ENCODE measurements at places on chromosomes 2 and 18.
A peak's percentile ranks its signal among the peaks of the same experiment; 100 is the strongest.

GRCh38 chr2:64655018-64655664 is 1.4 kb upstream of the SERTAD2 start:
- no peak for DNase-seq

DNA sequence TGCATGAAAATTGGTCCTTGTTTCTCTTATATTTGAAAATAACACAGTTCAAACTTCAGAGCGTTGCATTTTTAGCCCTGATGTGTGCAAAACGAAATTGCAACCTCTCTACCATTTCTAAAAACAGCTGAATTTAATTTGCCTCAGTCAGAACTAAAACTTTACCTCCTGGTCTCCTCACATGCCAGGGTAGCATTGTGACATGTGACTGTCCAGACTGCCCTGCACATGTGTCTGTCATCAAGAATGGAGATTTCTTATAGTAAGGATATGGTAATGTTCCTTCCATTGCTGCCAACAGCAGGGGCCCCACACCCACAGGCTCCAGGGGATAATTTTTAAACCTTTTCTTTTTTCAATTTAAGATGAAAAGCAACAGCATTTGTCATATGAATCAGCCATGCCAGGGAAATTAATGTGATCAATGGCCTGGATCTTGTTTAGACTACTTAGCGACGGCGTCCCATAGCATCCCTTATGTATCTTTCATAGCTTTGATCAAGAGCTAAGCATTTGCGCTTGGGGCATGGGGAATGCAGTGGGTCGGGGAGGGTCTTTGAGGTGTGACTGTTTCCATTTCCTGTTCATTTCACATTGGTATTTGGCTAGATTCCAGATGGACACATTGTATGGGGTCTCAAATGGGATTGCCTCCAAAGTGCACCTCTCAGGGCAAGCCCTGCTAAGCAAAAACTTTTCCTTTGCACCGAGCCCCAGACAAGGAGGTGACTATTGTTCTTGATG is 92.4 kb upstream of the RASGRP3 start:
- DNase-seq: no peak

GRCh38 chr2:29239209-29239960 is 124.2 kb downstream of the CLIP4 start:
- no peak for DNase-seq

GRCh38 chr2:149061133-149061745 is 22.7 kb downstream of the LYPD6B start:
- DNase-seq: no peak

DNA sequence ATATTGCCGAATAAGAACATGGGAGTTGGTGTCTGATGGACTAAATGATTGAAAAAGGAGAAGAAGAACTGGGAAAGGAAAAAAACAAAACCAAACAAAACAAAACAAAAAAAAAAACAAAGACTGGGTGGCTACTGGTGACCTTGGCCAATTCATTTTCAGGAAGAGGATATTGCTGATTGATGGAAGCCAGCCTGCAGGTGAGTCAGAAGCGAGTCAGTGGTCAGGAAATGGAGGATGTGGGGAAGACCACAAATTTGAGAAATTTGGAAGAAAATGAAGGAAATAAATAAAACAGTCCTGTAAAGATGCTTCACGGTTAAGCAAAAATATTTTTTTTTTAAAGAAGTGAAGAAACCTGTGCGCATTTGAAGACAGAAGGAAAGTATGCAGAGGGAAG is 296.9 kb downstream of the ZNF521 start:
- DNase-seq: peak; percentile 14

DNA sequence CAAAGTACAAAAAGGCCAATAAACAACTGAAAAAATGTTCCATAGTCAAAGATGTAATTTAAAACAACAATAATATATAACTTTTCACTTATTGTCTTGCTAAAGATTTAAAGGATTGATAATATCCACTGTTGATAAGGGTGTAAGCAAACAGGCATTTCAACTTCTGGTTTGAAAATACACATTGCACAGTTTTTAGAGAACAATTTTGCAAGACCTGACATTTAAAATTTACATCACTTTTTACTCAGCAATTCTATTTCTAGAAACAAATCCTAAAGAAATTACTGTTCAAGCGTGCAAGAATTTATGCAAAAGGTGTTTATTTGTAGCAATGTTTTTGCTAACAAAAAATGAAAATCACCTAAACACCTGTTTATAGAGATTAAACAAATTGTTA is 120.4 kb downstream of the TDRD15 start:
- DNase-seq: no peak

- peak; percentile 93 for DNase-seq
Measured at GRCh38 chr2:7191932-7192331, 274.7 kb downstream of the RNF144A start.

DNA sequence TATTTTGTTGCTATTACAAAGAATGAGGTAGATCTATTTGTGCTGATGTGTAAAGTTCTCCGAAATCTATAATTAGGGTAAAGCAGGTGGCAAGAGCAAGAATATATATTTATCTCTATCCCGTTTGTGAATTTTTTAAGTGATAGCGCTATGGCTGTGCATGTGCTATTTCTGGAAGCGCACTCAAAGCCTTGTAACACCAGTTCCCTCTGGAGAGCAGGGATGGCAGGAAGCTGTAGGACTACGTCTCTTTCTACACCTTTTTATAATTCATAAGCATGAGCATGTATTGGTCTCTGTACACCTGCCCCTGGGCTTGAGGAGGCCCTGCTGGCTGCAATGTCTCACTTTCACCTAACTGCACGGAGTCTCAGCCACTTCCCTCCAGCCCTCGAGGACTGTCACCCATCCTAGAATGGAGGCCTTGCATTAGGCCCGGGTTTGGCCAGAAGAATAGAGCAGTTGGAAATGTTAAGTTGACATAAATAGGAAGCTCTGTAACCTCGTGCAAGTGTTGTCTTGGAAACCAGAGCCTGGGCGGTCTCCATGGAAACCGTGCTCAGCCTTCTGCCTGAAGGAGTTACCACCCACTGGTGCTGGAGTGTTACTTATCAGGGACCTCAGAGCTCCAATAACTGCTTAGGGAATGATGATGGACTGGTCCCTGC is 20.9 kb downstream of the ITM2C start:
- peak; percentile 15 for DNase-seq

DNA sequence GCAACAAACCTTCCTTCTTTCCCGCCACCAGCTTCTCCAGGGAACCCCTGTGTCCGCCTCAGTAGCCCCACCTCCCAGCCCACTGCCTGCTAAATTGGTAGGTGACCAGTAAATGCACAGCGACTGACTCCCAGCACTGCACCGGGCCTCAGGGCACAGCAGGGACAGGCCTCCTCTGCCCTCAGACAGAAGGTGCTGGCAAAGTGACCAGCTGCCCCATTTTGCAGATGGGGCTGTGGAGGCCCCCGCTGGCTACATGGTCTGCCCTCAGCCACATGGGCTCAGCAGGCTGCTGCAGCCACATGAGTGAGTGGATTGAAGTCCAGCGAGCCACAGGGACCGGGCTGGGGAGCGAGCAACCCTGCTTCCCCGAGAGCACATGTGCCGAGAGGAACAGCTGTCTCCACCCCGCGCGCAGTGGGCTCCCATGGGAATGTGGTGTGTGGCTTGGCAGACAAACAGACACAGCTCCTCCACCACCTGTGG is 7.8 kb upstream of the NPPC start:
- DNase-seq: no peak

GRCh38 chr18:58196881-58197872 is 153.2 kb downstream of the NEDD4L start:
- DNase-seq: no peak
